ENCODE measurements at places on chromosomes 13 and 19. TPM values are rescaled to one million over a fixed set of nuclear protein-coding genes. Genes with fewer than 3 reads are reported as not detected.

The PGLYRP1 gene
- total RNA-seq = not detected

The SIPA1L3 gene
- 43.0 TPM for total RNA-seq

The CDX2 gene
- not detected for total RNA-seq

The F7 gene
- total RNA-seq = 0.67 TPM

The CEBPA gene
- total RNA-seq = 3.0 TPM

The ZNF471 gene
- total RNA-seq = 0.74 TPM

The HSH2D gene
- total RNA-seq = 0.67 TPM

The MEIOSIN gene
- total RNA-seq = not detected
